ENCODE measurements at places on chromosomes 2 and 18.

- no peak for DNase-seq
Measured at GRCh38 chr2:158212301-158212700, 110.6 kb downstream of the UPP2 start.

DNA sequence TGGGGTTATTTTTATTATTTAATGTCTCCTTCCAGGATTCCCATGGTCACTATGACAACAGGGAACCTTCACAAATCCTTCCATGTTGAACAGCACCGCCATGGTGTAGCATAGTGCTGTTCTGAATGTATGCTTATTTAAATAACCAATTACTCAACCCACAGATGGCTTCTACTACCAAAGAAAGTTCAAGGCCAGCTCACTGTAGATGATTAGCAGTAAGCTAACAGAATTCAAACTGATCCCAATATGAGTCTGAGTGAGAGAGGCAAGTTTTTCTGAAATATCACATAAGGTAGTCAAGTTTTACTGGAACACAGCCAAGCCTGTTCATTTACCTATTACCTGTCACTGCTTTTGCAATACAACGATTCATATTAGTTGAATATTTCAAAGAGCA, 51.2 kb downstream of the CLASP1 start:
- no peak for DNase-seq

GRCh38 chr18:37661061-37661460, 95.5 kb upstream of the CELF4 start:
- no peak for DNase-seq

DNA sequence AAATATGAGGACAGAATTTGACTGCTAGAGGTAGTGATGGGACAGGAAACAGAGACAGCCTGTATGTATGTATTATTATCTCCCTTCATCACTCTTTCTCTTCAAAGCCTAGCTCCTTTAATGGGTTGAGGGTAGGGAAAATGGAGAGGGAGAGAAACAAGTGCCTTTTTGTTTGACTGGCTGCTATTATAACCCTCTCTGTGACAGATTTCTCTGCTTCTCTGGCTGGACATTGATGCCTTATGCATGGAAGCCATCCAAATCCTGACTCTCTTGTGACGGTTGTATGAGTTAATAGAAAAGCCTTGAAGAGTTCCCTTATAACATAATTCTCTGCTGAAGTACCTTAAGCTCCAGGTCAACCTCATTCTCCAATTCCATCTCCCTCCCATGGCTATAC, 118.5 kb upstream of the COL5A2 start:
- DNase-seq = no peak

DNA sequence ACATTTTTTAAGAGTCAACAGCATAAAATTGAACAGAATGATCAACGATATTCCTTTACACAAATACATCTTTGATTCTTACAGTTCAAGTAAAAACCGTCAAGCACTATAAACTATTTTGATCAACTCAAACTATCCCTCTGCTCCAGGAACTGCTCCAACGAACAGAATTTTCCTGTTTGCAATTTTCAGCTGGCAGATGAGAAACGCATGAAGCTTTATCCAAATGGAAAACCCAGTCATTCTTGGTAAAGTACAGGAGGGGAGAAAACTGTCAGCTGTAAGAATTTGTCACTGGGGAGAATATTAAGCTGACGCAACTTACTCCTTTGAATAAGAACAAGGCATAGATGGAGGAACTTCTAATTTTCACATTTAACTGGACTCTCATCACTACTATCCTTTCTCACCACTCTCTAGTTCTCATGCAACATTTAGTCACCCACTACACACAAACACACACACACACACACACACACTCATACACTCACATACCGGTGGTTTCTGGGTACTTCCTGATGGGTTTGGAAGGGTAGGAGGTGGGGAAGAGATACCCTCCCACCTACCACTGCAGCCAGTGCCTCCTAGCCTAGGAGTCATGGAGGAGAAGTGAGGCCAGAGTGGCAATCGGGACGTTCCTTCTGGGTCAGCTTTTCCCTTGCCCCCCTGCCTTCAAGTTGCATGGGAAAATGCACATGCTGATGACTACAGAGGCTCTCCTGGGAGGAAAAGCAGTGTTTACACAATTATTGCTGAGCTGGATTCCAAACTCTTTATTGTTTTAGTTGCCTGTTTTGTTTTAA, 54.0 kb upstream of the SPATS2L start:
- DNase-seq = no peak

- DNase-seq = no peak
Measured at GRCh38 chr2:241741016-241741415, 6.6 kb downstream of the D2HGDH start.

DNA sequence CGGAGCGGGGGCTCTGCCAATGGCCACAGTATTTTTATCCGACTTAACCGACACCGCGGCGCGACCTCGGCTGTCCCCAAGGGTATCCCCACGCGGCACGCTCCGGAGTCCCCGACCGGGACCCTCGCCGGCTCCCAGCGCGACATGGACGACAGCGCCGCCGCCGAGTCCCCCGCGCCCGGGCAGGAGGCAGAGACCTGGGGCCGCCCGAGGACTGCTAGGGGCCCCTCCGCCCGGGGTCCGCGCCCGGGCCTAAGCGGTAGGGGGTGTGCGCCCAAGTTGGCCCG, 468 bp downstream of the UXS1 start:
- DNase-seq = no peak

GRCh38 chr2:77169426-77169825, 352.8 kb downstream of the LRRTM4 start:
- DNase-seq = no peak

DNA sequence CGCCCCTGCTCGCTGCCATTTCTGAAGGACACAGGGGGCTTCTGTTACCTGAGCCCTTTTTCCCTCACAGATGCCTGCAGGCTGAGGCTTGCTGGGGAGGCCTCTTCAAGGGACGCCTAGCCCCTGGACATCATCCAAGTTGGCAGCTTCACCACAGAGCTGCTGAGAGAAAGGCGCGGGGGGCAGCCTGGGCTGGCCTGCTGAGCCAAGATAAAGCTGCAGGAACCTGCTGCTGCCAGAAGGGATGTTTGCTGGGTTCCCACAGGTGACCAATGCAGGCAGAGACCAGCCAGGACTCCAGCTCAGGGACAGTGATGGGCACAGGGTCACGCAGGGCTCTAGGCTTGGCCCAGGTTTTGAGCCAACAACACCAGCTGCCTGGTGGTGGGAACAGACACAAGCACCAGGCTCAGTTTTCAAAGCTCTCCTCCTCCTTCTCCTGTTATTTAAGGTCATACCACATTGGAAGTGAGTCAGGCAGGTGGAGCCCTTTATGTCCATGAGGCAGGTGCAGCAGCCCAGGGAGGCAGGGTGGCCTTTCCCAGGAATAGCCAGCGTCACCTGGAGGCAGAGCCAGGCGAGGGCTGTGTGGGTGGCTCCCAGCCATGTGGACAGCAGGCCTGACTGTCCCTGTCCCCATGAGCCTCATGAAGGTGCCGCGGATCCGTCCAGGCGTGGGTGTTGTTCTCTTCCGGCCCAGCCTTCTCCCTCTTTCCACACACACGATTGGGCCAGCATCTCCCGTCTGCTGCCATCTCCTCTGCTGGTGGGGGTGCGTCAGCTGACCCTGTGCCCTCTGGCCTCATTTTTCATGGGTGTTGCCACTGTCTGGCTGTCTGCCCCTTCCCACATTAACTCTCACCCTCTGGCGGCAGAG, 515.5 kb upstream of the MYT1L start:
- peak; percentile 81 for DNase-seq

DNA sequence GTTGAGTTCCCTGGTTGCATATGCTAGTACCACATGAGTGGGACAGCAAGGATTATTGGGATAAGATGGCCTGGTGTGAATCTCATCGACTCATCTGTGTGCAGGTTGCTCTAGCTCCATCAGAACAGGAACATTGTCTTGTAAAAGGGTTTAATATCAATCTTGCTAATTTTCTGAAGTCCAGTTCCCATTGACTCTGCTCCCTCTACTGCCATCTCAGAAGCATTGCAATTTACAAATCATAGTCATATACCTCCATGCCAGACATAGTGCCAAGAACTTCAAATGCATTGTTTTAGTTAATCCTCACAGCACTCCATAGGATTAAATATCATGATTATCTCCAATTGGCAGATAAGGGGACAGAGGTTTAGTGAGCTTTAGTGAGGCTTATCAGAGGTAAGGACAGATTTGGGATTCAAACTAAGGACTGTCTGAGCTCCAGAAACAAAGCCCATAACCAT, 4.8 kb upstream of the STAT4 start:
- DNase-seq = peak; percentile 48

DNA sequence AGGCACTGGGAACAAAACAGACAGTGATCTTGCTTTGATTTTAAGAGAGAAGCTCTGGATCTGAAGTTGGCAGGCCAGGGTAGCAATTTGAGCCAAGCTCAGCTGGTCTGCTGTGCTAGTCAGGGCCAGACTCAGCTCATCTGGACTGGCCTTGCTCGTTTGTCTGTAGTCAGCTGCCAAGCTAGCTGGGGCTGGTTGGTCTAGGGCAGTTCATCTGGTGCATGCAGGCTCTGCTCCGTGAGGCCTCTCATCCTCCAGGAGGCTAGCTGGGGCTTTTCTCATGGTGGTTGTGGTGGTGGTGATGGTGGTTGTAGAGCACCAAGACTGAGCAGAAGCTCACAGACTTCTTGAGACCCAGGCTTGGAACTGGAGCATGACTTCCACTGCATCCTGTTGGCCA, 10.3 kb downstream of the FBLN7 start:
- no peak for DNase-seq

DNA sequence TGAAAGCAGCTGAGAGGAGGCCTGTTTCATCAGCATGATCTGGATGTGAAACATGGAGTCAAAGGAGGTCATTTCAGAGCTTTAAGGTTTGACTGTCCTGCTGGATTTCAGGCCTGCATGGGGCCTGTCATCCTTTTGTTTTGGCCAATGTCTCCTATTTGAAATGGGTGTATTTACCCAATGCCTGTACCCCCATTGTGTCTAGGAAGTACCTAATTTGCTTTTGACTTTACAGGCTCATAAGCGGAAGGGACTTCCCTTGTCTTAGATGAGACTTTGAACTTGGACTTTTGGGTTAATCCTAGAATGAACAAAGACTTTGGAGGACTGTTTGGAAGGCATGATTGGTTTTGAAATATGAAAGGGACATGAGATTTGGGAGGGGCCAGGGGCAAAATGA, 19.3 kb upstream of the CYP27C1 start:
- DNase-seq = no peak

GRCh38 chr2:194672994-194673393, 984.0 kb upstream of the SLC39A10 start:
- no peak for DNase-seq

GRCh38 chr2:182186132-182186735, 200.6 kb downstream of the PPP1R1C start:
- DNase-seq = peak; percentile 8

DNA sequence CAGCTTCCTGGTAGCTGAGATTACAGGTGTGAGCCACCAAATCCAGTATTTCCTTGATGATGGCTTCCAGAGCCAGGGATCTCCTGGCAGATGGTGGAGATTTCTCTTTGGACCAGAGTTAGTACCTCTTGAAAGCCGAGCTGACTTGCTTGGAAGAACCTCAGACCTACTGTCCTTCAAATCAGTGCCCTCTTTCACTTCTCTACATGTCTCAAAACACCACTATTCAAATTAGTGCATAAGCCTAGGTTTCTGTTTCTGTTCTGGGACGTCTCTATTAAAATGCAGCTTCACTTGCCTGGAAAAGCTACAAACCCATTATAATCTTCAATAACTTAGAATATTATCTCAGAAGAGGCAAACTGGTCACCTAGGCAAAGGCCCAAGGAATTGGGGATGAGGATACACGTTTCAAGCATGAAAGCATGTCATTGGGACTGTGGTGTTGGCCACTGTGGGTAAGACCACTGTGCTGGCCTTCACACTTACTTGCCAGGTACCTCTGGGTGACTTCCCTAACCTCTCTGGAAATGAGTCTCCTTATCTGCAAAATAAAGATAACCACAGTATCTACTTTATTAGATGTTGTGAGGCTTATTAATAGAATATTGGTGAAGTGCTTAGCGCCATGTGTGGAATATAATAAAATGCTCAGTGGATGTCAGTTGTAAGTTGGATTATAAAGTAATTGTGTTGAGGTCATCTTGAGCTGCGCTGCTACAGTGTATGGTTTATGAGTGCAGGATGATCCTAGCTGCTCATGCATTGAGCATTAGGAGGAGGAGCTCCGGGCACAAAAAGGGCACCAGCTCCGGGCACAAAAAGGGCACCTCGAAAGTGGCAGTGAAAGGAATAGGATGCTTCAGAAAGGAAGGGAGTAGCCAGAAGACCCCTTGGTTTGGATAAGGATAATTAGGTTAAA, 84.5 kb downstream of the DOCK10 start:
- DNase-seq = no peak

DNA sequence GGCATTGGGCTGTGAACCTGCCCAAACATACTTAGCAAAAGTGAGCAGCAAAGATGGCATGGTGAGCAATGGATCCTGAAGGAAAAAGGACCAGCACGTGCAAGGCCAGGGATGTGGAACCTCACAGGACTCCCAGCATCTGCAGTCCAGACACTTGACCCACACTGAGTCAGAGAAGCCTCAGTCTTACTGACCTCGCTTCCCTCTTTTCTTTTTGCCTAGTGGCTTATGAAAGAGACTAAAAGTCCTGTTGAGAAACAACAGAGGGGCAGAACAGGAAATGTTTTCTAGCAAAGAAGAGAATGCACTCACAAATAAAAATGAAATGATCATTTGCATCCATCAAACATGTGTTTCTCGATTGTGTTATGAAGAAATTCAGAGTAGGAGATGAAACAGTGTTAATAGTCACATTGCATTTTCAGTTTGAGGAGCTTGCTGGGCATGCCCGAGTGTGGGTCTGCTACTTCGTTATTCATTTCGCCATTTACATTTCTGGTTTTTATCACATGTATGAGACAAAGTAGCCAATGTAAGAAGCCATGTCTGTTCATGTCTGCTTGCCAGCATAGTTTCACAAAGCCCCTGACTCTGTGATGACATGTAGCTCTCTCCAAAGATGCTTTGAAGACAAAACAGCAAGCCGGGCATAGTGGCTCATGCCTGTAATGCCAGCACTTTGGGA, 118.4 kb downstream of the INO80D start:
- no peak for DNase-seq

DNA sequence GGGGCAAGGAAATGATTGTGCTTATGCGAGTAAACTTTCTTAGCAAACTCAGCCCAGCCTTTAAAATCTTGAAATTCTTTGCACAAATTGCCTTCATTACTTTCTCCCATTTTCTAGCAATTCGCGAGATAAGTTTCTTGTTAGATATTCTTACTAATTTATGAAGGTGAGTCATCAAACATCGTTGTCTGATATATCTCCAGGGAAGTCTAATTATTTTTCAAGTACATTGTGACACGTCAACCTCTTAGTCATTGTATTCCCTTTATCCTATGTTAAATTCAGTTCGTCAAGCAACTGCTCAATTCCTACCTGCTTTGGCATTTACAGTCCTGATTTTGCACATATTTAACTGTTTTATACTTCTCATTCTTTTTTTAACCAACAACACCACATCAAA, 854.5 kb upstream of the CRIM1 start:
- no peak for DNase-seq

DNA sequence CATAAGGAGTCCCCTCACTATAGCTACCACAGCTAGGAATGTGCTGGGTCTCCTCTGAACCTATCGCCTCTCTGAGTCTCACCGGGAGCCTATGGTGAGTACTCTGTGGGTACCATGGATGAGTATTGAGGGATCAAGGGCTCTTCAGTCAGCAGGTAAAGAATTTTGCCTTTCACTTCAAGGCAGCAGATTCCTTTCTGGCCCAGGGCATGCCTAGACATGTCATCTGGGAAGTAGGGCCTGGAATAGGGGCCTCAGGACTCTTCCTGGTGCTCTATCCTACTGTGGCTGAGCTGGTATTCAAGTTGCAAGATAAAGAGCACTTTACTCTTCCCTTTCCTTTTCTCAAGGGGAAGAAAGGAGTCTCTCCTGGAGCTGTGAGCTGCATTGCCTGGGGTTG, 85.6 kb upstream of the LHCGR start:
- DNase-seq = no peak

- DNase-seq = no peak
Measured at GRCh38 chr18:78247615-78248289, 731.9 kb upstream of the SALL3 start.

All from SK-N-SH (cell line).